ENCODE measurements at places on chromosomes 3 and 15.

DNA sequence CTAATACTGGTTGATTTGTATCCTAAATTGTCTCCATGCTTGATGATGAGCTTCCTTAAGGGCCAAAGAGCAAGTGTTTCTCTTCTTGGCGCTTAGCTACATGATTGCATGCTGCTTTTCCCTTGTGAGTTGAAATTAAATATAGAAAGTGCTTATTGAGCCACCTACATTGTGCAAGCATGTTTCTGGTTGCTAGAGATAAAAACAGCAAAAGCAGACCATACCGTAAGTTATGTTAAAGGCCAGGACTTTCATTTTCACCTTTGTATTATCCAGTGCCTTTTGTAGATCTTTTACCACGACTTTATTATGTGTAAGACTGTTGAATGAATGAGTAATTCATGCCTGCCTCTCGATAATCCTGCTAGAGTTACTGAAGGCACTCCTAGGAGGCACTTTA lies 41.9 kb upstream of the CCNB2 start:
- no peak for DNase-seq

DNA sequence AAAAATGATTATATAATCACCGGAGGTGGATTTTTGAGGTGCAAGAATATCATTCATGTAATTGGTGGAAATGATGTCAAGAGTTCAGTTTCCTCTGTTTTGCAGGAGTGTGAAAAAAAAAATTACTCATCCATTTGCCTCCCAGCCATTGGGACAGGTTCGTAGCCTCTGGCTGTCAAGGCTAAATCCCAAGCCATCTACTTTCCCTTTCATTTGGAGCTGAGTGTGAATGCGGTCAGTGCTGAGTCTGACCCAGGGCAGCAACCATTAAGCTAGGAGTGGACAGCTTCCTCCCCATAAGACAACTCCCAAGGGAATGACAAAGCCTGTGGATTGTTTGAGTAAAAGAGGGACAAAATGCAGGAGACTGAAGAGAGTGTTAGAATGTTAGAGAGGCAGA lies 33.6 kb downstream of the PARP14 start:
- DNase-seq = no peak

DNA sequence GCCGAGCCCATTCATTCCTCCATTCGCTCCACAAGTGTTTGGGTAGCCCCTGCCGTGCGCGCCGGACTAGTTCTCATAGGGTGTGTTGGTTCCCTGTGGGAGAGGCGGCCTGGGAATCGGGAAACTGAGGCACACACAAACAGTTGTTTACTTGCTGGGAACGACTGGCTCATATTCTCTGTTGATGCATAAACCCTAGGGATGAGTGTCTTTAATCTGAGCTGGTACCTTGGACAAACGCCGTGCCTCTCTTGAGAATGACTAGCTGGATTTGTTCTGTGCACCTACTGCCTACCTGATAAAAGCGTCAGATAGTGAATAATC lies 737 bp downstream of the DNAJA4 start:
- DNase-seq = no peak

- DNase-seq = no peak
Measured at GRCh38 chr3:107981471-107982111, 109.2 kb downstream of the CD47 start.

GRCh38 chr3:130728037-130728436 lies 18.6 kb downstream of the PIK3R4 start:
- no peak for DNase-seq

DNA sequence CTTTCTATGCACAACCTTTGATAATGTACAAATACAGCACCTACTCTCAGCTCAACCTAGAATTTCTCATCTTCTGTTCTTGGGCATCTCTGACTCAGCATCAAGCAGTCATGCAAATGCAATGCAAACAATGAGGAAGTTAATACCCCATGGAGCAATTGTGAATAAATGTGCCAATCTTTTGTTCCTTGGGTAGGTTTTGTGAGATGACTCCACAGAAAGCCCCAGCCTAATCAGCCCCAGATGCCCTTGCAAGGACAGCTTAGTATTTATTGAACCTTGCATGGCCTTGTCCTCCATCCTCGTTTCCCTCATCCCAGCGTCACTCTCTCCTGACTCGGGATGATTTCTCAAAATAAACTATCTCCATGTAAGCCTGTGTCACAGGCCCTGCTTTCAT lies 494.7 kb upstream of the NECTIN3 start:
- no peak for DNase-seq

DNA sequence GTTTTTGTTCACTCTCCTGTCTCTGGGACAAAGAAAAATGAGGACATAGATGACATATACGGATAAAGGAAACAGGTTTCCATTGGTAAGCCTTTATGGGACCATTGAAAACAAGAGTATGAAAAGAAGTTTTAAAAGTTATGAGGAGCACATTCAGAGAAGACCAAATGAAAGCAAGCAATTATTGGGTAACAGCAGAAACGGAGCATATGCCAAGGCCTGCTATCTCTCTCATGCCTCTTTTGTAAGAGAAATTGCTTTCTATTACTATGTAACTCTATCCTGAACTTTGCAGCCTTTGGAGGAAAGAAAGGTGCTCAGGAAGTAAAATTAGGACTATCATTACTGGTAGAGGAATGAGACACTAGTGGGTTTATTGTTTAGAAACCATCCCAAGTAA lies 14.9 kb upstream of the DPH6 start:
- no peak for DNase-seq

Data from activated T-cell treated with anti-CD3 and anti-CD28 coated beads for 1 hour (primary cell).